Stimulated activated CD4-positive, alpha-beta T cell treated with anti-CD3 and anti-CD28 coated beads, Interleukin-1b, Interleukin-23, amount 100 ng/mL, for 24 hours (primary cell): ENCODE measurements at places on chromosomes 7 and 10.

GRCh38 chr10:15096661-15097010 is 519 bp upstream of the RPP38 start:
- no peak for DNase-seq

- DNase-seq: no peak
Observed at GRCh38 chr10:128067691-128068397, 58.4 kb downstream of the MKI67 start.

DNA sequence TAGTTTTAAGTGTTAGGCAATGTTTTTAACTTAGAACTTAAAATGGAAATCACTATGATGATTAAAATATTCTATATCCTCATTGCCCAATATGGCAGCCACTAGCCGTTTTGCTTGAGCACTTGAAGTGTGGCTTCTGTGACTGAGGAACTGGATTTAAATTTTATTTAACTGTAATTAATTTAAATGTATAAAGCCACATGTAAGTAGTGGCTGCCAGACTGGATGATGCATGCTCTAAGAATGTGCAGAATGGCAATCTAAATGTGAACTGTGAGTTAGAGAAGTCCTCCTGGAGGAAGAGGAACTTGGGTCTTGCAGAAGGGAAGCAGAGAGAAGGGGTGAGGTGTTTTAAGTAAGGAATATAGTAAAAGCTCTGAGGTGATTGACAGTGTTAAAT is 451.4 kb downstream of the SUGCT start:
- DNase-seq: no peak

GRCh38 chr7:124276005-124276622 is 243.2 kb upstream of the TMEM229A start:
- no peak for DNase-seq

- no peak for DNase-seq
Observed at GRCh38 chr7:226281-226895, 34.0 kb downstream of the FAM20C start.

GRCh38 chr10:62514079-62514693 is 140.0 kb downstream of the ZNF365 start:
- no peak for DNase-seq

- no peak for DNase-seq
Observed at GRCh38 chr7:95365151-95365550, 31.0 kb downstream of the PON3 start.

DNA sequence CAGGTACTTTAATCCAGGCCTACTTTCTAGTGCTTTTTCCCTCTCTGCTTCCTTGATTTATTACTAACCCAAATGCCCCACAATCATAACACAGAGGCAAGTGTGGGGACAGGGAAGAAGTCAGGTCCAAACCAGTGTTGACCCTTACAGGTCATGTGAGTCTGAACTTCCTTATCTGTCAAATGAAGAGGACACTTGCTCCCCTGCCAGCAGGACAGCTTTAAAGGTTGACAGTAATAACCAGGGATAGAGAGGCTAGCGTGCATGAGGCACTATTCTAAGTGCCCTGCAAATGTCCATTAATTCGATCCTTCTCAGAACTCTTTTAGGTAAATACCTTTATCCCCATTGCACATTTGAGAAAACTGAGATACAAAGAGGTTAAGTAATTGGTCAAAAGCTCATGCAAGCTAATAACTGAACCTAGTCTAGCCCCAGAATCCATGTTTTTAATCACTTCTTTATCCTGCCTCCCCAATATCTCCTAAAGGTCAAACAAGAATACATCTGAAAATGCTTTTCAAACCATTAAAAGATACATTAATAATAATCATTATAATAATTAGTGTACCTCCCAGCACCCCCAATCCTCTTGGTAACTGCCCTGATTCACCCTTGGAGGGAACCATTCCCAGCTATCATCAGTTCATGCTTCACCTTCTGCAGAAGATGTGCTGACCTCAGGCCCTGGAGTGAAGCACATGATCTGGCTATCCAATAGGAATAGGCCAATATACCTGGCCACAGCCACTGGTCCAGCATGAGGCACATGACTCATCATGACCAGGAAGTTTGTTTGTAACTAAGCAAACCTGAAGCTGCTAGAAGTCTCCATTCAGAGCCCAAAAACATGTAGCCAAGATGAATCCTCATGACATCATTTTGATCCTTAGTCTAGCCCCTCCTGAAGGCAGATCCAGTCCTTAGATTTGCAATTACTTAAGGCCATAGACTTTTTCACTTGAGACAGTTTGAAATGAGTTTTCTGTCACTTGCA is 40.7 kb downstream of the SGMS1 start:
- DNase-seq: no peak
